GM12864 (cell line): ENCODE measurements at places on chromosomes 1 and 21.
A peak's percentile ranks its signal among the peaks of the same experiment; 100 is the strongest.

DNA sequence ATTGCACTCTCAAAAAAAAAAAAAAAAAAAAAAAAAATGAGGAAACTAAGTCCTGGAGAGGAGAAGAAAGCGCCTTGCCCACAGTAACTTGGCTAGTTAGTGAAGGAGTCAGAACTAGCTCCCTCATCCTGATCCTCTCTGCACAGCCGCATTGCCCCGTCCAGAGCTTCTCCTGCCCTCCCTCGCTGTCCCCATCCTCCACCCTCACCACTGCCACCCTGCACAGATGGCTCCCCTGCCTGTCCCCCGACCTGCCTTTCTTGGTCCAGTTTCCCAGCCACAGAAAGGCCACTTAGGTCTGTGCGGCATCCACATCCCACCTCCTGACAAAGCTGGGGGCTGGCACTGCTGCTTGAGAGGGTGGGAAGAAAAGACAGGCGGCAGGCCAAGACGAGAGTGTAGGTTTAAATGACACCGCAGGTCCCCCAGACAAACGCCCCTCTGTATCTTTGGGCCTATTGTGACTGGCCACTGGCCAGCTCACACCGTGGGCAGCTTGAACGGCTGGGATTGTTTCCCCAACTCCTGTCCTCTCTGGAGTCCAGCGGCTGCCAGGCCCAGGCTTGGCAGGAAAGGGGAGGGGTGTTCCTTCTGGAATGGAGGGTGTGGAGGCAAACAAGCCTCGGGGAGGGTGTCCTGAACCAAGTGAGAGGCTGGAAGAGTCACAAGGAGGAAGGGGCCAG, 20.2 kb downstream of the NCMAP start:
- DNase-seq: no peak

- DNase-seq: no peak
Observed at GRCh38 chr1:239930686-239931262, 160.9 kb upstream of the FMN2 start.

DNA sequence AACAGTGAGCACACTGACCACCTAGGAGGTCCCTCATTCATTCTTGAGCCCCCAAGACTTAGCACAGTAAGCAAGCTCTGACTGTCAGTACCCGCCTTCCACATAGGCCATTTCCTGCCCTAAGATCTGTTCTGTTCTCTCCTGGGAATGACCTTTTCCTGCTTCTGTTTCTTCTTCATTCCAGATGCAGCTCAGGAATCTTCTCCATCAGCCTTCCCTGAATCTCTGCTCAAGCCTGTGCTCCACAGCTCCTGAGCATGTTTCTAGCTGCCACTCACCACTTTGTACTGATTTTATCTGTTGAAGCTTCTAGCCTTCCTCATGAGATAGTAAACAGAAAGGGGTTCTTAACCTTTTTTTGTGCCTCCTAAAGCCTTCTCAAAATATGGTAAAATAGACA, 56.6 kb downstream of the ZNF281 start:
- DNase-seq: no peak

- no peak for DNase-seq
Observed at GRCh38 chr1:10586125-10586524, 111.4 kb downstream of the PEX14 start.

- DNase-seq: no peak
Observed at GRCh38 chr1:31510304-31510703, 66.0 kb upstream of the TINAGL1 start.

- DNase-seq: no peak
Observed at GRCh38 chr1:226691247-226691646, 47.8 kb downstream of the ITPKB start.

GRCh38 chr1:76124196-76124595, 49.6 kb downstream of the ST6GALNAC3 start:
- DNase-seq: no peak

DNA sequence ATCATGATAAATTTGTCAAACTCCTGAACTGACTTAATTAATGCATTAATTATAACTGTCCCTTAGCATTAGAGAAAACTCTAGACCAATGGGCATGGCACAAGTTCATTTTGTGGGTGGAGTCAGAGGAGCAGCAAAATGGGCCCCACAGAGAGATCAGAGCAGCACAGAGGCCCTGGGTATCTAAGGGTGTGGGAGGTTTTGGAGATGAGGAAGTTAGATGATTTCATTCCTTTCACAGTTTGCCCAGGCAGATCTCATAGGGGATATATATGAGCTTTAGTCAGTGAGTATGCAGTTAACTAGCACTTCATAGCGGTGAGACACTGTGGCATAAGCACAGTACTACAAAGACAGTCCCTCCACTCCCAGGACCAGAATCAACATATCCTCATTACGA, 117.3 kb downstream of the MAB21L3 start:
- DNase-seq: no peak

DNA sequence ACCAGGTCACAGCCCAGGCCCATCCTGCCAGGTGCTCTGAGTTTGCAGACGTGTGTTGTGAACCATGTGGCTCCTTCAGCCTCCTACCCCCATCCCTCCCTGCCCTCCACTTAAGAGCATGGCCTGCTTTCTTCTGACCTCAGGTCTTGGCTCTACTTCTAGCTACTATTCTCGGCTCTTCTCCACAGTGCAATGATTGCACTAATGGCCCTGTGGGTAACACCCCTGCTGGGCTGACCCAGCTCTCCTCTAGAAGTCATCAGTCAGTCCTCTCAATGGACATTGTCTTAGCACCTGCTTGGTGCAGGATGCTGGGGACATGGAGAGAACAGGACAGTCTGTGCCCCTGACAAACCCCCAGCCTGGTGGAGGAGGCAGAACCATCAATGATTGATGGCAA, 22.2 kb upstream of the IFFO2 start:
- DNase-seq: no peak

DNA sequence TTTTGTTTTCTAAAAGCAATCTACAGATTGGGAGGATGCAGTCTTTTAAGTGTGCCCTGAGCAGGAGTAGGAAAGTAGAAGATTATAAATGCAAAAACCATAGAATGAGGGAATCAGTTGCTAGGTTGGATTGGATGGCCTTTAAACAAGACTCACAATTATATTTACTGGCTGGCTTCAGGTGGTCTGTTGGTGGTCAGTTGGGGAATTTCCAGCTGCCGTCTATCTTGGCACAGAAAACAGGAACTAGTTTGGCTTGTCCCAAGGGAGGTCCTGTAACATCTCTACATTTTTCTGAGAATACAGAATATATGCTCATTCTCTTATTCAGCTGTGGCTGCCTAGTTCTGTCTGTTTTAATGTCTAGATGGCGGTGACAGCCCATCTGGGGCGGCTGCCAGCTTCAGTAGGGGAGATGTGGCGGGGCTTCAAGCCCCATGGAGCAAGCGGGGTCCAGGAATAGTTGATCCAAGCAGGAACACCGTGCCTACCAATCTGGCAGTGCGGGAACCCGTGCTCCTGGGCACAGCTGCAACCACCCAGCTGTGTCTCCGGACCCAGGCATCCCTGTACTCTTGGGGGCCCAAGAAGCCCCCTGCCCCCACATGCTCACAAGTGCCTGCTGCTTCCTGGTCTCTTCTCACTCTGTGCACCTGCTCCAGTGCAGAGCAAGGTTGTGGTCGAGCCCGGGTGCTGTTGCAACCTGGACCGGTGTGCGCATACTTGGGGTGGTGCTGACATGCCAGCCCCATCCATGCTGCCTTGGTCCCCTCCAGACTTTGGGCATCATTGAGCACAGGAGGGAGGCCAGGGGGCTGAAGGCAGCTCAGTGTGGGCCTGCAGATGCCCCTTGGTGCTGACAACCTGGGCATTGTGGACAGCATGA, 1182.6 kb downstream of the AMY1C start:
- DNase-seq: no peak

DNA sequence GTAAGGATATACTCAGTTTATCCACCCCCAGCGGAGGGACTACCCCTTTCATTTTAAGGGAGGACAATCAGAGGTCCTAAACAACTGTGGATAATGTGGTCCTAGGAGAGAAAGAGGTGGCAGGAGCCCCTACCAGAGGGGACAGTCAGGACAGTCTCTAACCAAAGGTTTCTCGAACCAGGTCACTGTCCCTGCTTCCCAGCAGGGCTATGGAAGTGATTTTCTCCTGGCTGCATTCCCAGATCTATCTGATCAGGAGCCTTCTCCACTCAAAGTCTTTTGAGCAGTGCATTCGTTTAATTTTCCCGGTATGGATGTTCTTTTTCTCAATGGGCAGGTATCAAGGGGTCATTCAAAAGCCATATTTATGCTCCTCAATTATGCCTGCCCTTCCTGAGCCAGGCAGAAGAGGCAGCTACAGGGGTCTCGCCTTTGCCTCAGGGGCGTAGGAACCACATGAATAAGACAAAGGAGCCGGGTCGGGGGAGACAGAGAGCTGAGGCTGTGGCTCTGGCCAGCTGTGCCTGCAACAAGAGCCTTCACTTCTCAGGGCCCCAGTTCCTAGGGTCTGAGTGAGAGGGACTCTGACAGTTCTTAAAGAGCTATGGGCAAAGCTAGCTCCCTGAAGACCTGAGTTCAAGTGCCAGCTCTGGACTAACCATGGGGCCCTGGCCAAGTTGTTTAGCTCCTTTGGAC, 62.5 kb upstream of the DMRTB1 start:
- DNase-seq: no peak

- peak; percentile 5 for DNase-seq
Observed at GRCh38 chr1:245673881-245674414, 519.2 kb downstream of the KIF26B start.

DNA sequence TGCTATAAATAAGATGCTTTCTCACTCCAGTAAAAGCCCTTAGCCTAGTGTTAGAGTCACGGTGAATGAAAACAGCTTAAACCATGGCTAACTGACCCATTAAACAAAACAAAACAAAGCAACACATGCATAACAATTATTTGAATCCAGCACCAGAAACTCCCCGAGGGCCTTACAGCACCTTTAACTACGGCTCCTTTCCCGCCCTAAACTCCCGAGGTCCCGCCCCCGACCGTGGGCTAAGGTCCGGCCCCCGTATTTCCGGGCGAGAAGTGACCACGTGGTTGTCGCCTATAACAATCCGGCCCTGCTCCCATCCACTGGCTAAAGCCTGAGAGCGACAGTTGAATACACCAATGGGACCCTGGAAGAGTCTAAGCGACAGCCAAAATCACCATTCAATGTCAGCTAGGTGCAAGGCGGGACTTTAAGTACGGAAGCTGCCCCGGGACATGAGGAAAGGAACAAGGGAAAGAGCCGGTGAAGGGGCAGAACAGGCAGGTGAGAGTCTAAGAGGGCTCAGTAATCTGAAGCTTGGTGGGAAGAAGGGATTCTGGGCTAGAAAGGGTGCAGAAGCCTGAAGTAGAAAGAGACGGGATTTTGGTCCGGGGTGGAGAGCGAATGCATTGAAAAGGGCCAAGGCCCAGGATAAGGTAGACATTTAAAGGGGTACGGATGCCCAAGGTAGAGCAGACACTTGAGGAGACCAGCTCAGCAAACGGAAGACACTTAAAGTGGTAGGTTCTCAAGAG, at the start of gene FLAD1:
TSS of gene FLAD1 (plus strand) at position 448 of the 752 bp plus-strand sequence. CDS start 351 bp downstream, outside the sequence.
- DNase-seq: peak; percentile 100

- no peak for DNase-seq
Observed at GRCh38 chr1:76379506-76379905, 305.0 kb downstream of the ST6GALNAC3 start.
